ENCODE measurements at places on chromosomes 1 and 21.

GRCh38 chr1:58883888-58884482, 100.1 kb upstream of the JUN start:
- no peak for DNase-seq

GRCh38 chr1:1123581-1124507, 8.0 kb upstream of the C1orf159 start:
- DNase-seq, result no peak

- DNase-seq, result no peak
Observed at GRCh38 chr1:234539666-234540403, 60.9 kb upstream of the TARBP1 start.

DNA sequence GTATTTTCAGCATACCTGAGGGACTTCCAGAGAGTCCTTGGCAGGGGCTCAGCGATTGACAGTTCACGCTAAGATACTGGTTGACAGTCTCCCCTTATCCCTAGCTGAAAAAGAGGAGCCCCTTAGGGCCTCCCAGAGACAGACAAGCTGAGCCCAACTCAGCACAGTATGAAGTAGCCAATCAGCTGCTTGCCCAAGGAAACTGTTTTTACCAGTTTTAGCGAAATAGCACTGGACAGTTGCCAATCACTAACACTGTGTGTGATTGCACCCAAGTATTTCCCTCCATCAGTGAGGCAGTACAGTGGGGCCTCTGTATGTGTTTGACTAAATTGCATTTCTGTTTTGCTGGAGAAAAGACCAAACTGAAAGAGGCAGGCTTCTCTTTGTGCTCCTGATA, 27.0 kb downstream of the KHDRBS1 start:
- DNase-seq, result no peak

DNA sequence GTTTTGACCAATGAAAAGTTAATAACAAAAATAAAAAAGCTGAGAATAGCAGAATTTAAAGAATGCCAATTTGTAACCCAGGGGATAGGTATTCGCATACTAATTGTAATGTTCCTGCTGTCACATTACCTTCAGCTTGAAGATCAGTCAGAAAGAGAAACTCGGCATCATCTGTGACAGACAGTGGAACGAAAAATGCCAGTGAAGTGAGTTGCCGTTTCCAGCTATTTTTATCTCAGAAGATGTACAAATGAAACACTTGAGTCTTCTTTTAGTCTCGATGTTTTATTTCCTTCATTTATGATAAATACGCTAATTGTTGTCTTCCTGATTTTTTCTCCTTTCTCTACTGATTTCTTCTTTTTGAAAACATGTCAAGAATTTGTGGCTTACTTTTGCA, 26.1 kb downstream of the RGS21 start:
- no peak for DNase-seq

- DNase-seq, result no peak
Observed at GRCh38 chr1:31781138-31781755, 17.1 kb upstream of the ADGRB2 start.

DNA sequence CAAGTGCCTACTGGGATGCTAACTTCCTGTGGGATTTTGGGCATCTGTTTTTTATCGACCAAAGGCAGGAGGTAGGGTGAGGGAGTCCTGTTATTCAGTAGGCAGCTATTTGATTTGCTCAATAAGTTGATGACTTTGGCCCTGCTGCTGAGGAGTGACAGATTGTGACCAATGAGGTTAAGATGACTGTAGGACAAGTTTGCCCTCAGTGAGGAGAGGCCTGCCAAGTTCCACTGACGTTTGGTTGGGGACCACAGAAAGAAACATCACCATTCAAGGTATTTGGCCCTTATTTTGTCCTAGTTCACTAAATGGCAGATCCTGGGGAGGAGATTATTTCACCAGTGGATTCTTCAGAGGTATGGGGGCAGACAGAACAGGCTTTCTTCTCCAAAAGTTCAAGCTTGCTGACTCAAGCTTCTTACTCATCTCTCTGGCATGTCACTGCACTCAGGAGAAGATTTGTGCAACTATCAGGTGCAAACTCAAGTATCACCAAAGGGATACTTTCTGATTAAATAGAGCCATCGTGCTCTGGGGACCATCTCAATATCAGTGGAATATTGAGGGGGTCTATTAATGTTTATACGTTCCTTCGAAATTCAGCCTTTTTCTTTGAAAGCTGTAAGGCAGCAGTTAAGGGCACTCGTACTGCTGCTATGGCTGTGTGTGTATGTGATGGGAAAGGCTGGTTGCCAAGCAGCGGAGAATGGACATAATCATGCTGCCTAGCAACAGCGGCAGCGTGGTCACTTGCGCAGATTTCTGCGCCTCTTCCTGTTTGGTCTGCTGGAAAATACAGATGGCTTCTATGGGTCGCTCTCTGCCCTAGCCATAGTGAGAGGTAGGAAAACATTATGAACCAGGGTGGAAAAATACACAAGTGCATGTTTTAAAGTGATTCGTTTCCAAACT, 78.7 kb downstream of the PBX1 start:
- no peak for DNase-seq

DNA sequence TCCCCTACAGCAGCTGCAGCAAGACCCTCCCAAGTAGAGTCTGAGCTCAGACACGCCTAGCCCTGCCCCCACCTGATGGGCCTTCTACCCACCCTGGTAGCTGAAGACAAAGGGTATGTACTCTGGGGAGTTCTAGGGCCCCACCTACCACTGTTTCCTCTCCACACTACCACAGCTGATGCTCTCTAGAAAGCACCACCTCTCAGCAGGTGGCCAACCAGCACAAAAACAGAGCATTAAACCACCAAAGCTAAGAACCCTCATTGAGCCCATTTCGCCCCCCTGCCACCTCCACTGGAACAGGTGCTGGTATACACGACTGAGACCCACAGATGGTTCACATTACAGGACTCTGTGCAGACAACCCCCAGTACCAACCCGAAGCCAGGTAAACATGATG, 258.9 kb downstream of the SETD4 start:
- peak; percentile 2 for DNase-seq

DNA sequence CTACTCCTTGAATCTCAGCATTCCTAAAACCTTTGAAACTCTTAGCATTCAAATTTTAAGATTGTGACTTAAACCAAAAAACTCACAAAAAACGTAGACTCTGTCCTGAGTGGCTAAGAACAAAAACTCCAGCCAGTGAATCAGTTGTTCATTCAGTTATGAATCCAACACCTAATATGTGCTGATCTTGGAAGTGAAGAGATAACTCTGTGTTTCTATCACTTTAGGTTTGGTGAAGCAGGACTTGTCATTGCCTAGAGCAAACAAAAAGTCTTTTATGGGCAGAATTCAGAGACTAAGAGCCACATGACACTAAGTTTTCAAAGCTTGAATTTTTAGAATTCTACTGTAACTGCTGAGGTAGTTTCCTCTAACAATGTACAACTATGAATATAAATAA, 10.4 kb upstream of the GPR137B start:
- DNase-seq, result no peak

DNA sequence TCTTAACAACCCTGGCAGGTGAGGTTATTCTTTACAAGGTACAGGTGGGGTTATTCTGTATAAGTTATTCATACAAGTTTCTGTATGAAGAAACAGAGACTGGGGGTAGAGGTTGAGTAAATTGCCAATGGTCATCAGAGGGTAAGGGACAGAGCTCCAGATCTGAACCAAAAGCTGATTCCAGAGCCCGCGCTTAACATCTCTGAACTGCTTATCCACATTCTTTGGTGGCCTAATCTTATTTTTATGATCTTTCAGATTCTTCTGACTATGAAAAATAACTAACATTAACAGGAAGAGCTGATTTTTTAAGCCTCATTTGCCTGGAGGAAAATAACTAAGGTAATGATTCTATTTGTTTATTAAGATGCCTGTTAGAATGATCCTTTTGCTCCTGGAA, 63.9 kb upstream of the BARHL2 start:
- no peak for DNase-seq

DNA sequence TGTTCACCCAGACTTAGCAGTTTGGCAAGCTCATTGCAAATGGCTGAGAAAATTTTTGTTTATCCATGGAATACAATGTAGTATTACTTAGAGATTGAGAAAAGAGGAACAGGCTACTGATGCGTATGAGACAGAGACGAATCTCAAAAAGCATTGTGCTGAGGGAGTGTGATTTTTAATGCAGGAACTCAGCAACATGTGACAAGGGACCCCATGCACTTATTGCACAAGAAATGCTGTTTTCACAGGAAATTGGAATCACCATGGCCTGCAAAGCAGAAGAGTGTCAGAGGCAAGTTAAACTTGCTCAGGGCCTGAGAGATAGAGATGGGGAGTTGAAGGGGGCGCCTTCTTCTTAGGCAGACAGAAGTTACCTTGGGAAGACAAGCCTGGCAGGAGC, 32.6 kb upstream of the TLR5 start:
- no peak for DNase-seq

DNA sequence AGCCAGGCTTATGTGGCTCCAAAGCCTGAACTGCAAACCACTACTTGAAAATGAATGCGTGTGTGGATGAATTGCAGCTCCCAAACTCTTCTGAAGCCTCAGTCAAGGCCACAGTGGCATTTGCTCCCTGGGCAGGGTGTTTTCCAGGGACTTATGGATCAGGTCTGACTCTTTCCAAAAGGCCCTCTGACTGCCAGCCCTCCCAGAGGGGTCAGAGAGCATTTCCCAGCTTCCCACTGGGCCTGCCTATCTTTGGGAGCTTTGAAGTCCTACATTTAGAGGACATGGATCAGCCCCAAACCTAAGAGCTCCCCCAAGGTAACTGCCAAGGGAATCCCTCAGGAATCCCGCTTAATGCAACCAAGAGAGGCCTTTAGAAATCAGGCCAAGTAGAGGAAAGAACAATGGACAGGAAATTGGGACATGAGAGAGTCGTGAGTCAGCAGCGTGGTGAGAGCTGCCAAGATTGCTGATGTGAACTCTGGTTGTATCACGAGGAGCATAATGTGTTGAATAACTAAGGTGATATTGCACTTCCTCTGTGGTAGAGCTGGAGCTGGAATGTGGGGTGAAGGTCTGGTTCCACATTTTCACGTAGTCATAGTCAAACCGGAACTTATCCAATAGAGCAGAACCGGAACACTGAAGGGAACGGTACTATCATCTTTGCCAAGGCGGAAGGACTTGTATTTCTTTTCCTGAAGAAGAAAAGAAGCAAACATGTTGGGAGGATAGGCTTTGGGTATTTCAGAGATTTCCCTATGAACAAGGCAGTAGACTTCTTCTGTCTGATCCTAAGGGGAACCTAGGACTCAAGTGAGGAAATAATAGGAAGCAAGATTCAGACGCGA, 99.4 kb upstream of the JUN start:
- no peak for DNase-seq

GRCh38 chr21:24897883-24898282, 709.4 kb downstream of the MRPL39 start:
- no peak for DNase-seq

DNA sequence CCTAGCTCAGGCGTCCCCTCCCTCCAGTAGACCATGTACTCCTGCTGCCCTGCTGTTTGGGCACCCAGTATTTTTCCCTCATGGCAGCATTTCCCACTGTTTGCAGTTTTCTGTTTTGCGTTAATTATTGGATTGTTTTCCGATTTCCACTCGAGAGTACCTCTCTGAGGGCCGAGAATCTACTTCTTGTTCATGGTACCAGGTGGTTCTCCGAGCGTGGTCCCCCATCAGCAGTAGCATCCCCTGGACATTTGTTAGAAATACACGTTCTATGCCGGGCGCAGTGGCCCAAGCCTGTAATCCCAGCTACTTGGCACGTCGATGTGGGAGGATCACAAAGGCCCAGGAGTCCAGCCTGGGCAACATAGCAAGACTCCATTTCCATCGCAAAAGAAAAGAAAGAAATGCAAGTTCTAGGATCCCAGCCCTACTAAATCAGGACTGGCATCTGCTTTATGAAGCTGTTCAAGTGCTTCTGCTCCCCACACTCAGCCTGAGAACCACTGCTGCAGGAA, 690 bp downstream of the RRP1 start:
- DNase-seq, result no peak
